Fibroblast of lung (primary cell): ENCODE measurements at places on chromosomes 3 and 15. TPM values are rescaled to one million over a fixed set of nuclear protein-coding genes. Genes with fewer than 3 reads are reported as not detected.

The ANKRD63 gene
- total RNA-seq = not detected in 2 replicates

The GJD2 gene
- total RNA-seq = not detected in 2 replicates

The COL8A1 gene
- 24.7 and 85.4 TPM in 2 replicates for total RNA-seq

The P2RY1 gene
- total RNA-seq = 3.6 and 7.6 TPM in 2 replicates

The MESP2 gene
- total RNA-seq = 0.77 and 0.99 TPM in 2 replicates

The EIF2B5 gene
- total RNA-seq = 23.4 and 26.9 TPM in 2 replicates

The CP gene
- under 0.01 TPM in 1 of 2 replicates, not detected in the other for total RNA-seq
